ENCODE measurements at places on chromosomes 16 and 17. TPM values are rescaled to one million over a fixed set of nuclear protein-coding genes. Genes with fewer than 3 reads are reported as not detected.

CACNB1 gene
- total RNA-seq: 4.3 TPM

KRTAP4-5 gene
- total RNA-seq: not detected

CCL5 gene
- total RNA-seq: 0.90 TPM

KCNH6 gene
- not detected for total RNA-seq

SEPTIN12 gene
- not detected for total RNA-seq

CYB5D1 gene
- 9.3 TPM for total RNA-seq

ITGAX gene
- 1.0 TPM for total RNA-seq

ZFHX3 gene
- 7.8 TPM for total RNA-seq

DNA sequence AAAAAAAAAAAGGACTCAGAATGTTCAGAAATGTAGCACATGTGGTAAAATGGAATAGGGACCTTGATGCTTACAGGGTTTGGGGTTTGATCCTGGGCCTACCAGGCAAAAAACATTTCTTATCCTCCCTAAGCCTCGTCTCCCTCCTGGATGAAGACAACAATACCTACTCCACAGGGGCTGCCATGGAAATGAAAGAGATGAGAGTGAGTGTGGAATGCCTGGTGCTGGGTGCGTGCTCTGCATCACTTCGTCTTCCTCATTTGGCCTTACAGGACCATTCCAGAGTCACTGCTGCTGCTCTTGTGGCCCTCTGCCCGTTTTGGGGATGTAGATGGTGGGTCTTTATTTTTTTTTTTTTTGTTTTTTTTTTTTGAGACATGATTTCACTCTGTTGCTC lies 692.9 kb upstream of the EEF2KMT start:
- H3K36me3 ChIP-seq: no peaks in the 10 kb centered on the region
- H3K4me1 ChIP-seq: no peaks in the 10 kb centered on the region
- H3K27ac ChIP-seq: no peak overlapping the region
- no peaks in the 10 kb centered on the region for H3K27me3 ChIP-seq

- no peaks in the 10 kb centered on the region for H3K27me3 ChIP-seq
- no peak overlapping the region for H3K4me3 ChIP-seq
- peak; percentile 55 for DNase-seq
- no peak overlapping the region for H3K27ac ChIP-seq
Observed at GRCh38 chr17:42598905-42599304, 10.3 kb downstream of the RETREG3 start.

DNA sequence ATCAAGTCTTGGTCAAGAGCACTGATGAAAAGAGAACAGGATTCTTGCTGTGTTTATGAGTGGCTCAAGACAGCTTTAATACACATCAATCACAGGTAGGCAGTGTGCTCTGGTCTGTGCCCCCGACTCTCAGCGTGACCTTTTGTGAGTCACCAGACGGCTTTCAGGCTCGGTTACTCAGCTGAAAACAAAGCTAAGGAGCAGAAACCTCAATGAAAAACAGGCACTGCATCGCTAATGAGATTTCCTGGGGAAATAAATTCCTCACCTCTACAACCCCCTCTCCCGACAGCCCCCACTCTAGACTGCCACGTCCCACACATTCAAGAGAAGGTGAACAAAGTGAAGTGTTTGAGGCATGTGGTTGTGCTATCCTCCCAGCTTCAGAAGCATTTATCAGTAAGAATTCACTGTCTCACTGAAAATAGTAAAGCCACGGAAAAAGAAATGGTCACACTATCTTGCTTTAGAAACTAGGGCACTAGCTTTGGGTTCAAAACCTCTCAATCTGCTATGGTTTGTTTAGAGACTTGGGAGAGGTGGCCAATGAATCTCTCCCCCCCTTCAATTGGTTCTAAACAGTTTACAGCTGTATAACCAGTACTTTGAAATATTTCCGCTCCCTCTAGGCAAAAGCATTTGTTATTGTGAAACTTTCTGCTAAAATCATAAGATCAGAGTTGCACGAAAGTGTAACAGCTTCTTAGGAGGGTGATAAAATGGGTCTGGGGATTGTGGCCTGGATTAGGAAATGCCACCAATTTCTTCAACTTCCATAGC lies 199.5 kb upstream of the PMFBP1 start:
- H3K27me3 ChIP-seq: no peaks in the 10 kb centered on the region
- DNase-seq: no peak
- H3K4me3 ChIP-seq: no peak overlapping the region
- H3K36me3 ChIP-seq: no peaks in the 10 kb centered on the region
- H3K27ac ChIP-seq: no peak overlapping the region

GRCh38 chr17:77235370-77235941 lies 94.7 kb downstream of the SEC14L1 start:
- H3K27ac ChIP-seq: peak overlapping the region; percentile 85
- H3K4me1 ChIP-seq: peaks cover 24% of the 10 kb centered on the region
- no peak overlapping the region for H3K4me3 ChIP-seq
- peak; percentile 61 for DNase-seq
- H3K27me3 ChIP-seq: no peaks in the 10 kb centered on the region

- H3K27me3 ChIP-seq: no peaks in the 10 kb centered on the region
- no peak overlapping the region for H3K27ac ChIP-seq
Observed at GRCh38 chr17:57120814-57121213, 35.8 kb downstream of the AKAP1 start.

- H3K27me3 ChIP-seq: no peaks in the 10 kb centered on the region
- H3K36me3 ChIP-seq: no peaks in the 10 kb centered on the region
- H3K4me1 ChIP-seq: peaks cover 39% of the 10 kb centered on the region
- no peak for DNase-seq
- no peak overlapping the region for H3K4me3 ChIP-seq
Observed at GRCh38 chr16:49665482-49666230, 190.3 kb downstream of the ZNF423 start.

GRCh38 chr17:29138184-29138955 lies 41.8 kb downstream of the MYO18A start:
- peaks cover 27% of the 10 kb centered on the region for H3K36me3 ChIP-seq
- H3K4me1 ChIP-seq: peaks cover 50% of the 10 kb centered on the region
- peak overlapping the region; percentile 46 for H3K4me3 ChIP-seq
- no peak for DNase-seq
- peak overlapping the region; percentile 95 for H3K27ac ChIP-seq

GRCh38 chr17:60139438-60140285 lies 10.1 kb upstream of the CA4 start:
- DNase-seq: peak; percentile 66
- H3K4me3 ChIP-seq: no peak overlapping the region
- H3K4me1 ChIP-seq: peaks cover 4% of the 10 kb centered on the region
- H3K27me3 ChIP-seq: peaks cover 46% of the 10 kb centered on the region

- H3K27me3 ChIP-seq: no peaks in the 10 kb centered on the region
- no peaks in the 10 kb centered on the region for H3K36me3 ChIP-seq
- no peak for DNase-seq
- no peak overlapping the region for H3K4me3 ChIP-seq
- no peak overlapping the region for H3K27ac ChIP-seq
Observed at GRCh38 chr16:46720619-46721018, 27.5 kb downstream of the MYLK3 start.

DNA sequence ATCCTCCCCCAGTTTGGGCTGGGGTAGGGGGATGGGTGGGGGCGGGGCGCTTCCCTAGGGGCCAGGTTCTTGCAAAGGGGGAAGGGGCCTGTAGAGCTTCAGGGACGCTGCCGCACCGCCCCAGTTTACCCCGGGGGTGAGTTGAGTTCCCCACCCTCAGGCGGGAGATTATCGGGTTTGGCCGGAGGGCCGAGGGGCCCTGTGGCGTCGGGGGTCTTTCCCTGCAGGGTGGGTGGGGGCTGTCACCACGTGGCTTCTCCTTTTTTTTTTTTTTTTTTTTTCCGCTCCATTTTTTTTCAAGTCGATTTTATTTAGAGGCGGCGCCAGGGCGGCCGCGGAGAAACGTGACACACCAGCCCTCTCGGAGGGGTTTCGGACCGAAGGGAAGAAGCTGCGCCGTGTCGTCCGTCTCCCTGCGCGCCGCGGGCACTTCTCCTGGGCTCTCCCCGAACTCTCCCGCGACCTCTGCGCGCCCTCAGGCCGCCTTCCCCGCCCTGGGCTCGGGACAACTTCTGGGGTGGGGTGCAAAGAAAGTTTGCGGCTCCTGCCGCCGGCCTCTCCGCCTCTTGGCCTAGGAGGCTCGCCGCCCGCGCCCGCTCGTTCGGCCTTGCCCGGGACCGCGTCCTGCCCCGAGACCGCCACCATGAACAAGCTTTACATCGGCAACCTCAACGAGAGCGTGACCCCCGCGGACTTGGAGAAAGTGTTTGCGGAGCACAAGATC lies at the start of gene IGF2BP1:
IGF2BP1 (plus strand) TSS at position 283 of the 724 bp plus-strand sequence; CDS start at position 644, 361 bp downstream.
- DNase-seq: no peak
- peaks cover 100% of the 10 kb centered on the region for H3K27me3 ChIP-seq
- no peak within 1 kb of the TSS for H3K27ac ChIP-seq
- H3K4me1 ChIP-seq: peaks cover 19% of the 10 kb centered on the region

DNA sequence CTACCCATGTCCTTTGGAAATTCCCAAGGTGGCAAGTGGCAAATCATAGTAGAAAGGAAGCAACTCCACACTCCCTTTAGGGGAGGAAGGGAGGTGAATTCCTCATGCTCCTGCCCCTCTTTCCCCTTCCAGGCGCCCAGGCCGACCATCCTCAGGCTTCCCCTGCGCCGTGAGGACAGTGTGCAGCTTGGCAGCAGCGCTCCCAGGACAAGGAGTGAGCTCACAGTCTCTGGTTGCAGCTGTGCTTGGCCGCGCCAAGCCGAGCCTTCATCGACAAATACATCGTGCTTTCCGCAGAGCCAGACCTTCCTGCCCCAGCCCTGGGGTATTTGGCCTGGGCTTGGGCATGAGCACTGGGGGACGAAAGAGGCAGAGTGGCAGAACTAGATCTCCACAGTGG lies 112.6 kb downstream of the ENGASE start:
- H3K27me3 ChIP-seq: peaks cover 98% of the 10 kb centered on the region
- H3K27ac ChIP-seq: no peak overlapping the region

DNA sequence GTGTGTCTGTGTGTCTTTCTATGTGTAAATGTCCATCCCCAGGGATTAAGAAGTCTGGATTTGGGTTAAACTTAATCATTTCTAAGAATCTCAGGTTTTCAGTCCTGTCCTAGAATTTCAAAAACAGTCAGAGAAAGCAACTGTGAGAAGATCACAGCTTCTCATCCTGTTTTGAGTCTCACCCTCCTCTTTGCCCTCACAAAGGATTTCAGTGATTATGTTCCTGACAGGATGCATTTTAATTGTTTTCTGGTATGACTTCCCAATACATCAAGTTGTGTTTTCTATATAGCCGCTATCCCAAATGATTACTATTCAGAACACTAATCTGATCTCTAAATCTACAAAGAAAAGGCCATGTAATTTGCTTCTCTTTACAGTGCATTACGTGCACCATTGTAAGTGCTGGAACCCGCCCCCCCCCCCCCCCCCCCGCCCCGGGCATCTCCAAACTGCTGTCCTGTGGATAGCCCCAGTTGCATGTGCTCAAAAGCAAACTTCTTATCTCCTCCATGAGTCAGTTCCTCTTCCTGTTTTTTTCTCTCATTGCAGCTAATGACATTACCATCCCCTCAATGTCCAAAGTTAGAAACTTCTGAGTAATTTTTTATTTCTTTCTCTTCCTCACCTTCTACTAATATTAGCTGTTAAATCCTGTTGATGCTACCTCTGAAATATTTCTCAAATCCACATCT lies 73.9 kb downstream of the CDH13 start:
- no peaks in the 10 kb centered on the region for H3K27me3 ChIP-seq
- H3K27ac ChIP-seq: peak overlapping the region; percentile 76
- DNase-seq: no peak
- H3K4me3 ChIP-seq: no peak overlapping the region
- peaks cover 52% of the 10 kb centered on the region for H3K4me1 ChIP-seq

DNA sequence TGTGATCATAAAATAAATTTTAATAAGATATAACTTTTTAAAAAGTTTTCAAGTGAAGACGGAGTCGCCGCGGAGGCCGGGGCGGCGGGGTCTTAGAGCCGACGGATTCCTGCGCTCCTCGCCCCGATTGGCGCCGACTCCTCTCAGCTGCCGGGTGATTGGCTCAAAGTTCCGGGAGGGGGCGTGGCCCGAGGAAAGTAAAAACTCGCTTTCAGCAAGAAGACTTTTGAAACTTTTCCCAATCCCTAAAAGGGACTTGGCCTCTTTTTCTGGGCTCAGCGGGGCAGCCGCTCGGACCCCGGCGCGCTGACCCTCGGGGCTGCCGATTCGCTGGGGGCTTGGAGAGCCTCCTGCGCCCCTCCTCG lies at the start of gene FOXC2:
FOXC2 (plus strand) TSS at position 229 of the 365 bp plus-strand sequence. CDS start 507 bp downstream, outside the sequence.
- H3K36me3 ChIP-seq: no peaks in the 10 kb centered on the region
- H3K4me3 ChIP-seq: peak within 1 kb of the TSS; percentile 55
- H3K4me1 ChIP-seq: peaks cover 27% of the 10 kb centered on the region
- peak; percentile 88 for DNase-seq

- H3K36me3 ChIP-seq: no peaks in the 10 kb centered on the region
- DNase-seq: no peak
- no peaks in the 10 kb centered on the region for H3K27me3 ChIP-seq
- no peak overlapping the region for H3K27ac ChIP-seq
- no peaks in the 10 kb centered on the region for H3K4me1 ChIP-seq
Observed at GRCh38 chr16:50045412-50045811, 20.4 kb upstream of the HEATR3 start.

DNA sequence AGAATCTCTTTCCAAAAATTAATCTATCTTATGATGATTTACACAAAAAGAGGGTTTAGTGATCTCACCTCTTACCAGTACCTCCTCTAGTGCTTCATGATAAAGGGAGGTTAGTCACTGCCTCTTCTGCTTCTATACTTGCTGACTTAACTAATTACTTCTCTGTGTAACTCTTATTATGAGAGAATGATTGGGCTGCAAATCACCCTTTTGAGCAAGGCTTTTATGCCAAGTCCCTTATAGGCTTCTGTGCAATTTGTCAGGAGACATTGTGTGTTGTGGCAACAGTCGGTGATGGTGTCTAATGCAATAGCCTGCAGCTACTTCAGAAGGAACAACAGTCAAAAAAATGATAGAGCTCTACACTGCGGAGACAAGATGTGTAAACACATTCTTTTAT lies 1568.1 kb upstream of the GOT2 start:
- no peaks in the 10 kb centered on the region for H3K36me3 ChIP-seq
- H3K27ac ChIP-seq: no peak overlapping the region
- H3K27me3 ChIP-seq: no peaks in the 10 kb centered on the region
- DNase-seq: no peak

- no peak overlapping the region for H3K27ac ChIP-seq
- no peak for DNase-seq
- H3K27me3 ChIP-seq: no peaks in the 10 kb centered on the region
- no peaks in the 10 kb centered on the region for H3K4me1 ChIP-seq
Observed at GRCh38 chr16:72715267-72715666, 332.7 kb downstream of the ZFHX3 start.

GRCh38 chr16:82203198-82203597 lies 33.2 kb upstream of the MPHOSPH6 start:
- H3K27me3 ChIP-seq: no peaks in the 10 kb centered on the region
- no peak overlapping the region for H3K27ac ChIP-seq
- H3K4me1 ChIP-seq: no peaks in the 10 kb centered on the region
- no peak overlapping the region for H3K4me3 ChIP-seq
- H3K36me3 ChIP-seq: no peaks in the 10 kb centered on the region
- no peak for DNase-seq

GRCh38 chr17:17445296-17445924 lies 31.4 kb upstream of the MED9 start:
- H3K36me3 ChIP-seq: no peaks in the 10 kb centered on the region
- DNase-seq: no peak
- no peak overlapping the region for H3K4me3 ChIP-seq
- H3K27ac ChIP-seq: no peak overlapping the region
- peaks cover 13% of the 10 kb centered on the region for H3K4me1 ChIP-seq

GRCh38 chr17:32299580-32300164 lies 34.0 kb downstream of the RHBDL3 start:
- H3K36me3 ChIP-seq: no peaks in the 10 kb centered on the region
- DNase-seq: no peak
- H3K27ac ChIP-seq: no peak overlapping the region
- H3K4me3 ChIP-seq: no peak overlapping the region
